ENCODE measurements at places on chromosomes 3 and 15.

GRCh38 chr3:13870902-13871301, 9.0 kb downstream of the WNT7A start:
- DNase-seq, result no peak

GRCh38 chr15:68697711-68698690, 119.2 kb downstream of the CORO2B start:
- DNase-seq, result no peak

- no peak for DNase-seq
Measured at GRCh38 chr3:88009066-88009465, 49.7 kb downstream of the CGGBP1 start.

GRCh38 chr3:59049671-59050331, at the start of gene CFAP20DC:
Gene CFAP20DC (minus strand): TSS chr3:59050025. CDS start chr3:59049631, 394 bp downstream.
- no peak for DNase-seq

DNA sequence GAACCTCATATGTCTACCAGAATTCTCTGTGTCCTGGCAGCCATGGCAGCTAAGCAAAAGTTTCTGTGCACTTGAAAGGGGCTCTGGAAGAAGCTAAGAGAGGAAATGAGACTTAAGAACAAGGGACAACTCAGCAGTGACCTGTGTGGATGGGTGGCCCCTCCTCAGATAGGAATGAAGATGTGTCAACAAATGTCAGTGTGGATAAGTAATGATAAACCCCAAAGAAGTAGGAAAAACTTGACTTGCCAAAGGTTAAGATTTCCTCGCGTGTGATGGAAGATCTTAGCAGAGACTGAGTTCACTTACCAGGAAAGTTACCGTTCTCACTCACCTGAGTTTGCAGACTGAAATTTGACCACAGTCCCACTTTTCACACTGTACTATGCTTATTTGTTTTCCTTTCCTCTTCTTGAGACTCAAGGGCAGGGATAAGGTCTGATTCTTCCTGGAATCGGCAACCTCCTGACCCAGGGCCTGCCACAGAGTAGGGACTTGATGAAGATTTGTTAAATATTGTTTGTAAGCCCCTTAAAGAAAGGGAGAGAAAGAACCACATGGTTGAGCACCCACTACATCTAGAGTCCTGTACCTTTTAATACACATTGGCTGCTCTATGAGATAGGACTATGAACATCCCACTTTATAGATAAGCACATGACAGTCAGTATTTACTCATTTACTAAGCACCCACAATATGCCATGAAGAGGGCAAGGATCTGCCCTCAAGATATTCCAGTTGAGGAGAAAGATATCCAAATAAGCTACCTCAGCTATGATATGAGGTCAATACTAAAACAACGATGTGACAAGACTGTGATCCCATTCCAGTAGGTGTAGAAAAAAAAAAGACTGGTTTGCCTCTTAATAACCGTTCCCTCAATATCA, 7.3 kb upstream of the HRH1 start:
- no peak for DNase-seq

GRCh38 chr15:62958528-62959363, 83.8 kb upstream of the TPM1 start:
- no peak for DNase-seq

GRCh38 chr15:64452988-64453688, 7.2 kb upstream of the ZNF609 start:
- no peak for DNase-seq

DNA sequence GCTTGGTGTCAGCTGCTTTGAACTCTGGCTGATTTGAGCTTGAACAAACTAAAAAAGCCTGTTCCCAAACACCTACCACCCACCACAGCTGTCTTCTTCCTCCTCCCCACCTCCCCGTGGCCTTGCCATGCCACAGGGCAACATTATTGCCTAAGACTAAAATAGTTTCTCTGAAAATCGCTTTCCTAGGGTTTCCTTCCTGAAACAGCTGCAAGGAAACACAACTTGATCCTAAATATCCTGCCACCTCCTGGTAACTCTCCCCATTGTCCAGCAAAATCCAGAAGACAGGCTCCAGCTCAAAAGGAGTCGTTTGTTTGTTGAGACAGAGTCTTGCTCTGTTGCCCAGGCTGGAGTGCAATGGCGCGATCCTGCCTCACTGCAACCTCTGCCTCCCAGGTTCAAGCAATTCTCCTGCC, 193.9 kb upstream of the TPM1 start:
- DNase-seq, result no peak

- DNase-seq, result no peak
Measured at GRCh38 chr15:66489179-66489791, 8.3 kb downstream of the SNAPC5 start.

DNA sequence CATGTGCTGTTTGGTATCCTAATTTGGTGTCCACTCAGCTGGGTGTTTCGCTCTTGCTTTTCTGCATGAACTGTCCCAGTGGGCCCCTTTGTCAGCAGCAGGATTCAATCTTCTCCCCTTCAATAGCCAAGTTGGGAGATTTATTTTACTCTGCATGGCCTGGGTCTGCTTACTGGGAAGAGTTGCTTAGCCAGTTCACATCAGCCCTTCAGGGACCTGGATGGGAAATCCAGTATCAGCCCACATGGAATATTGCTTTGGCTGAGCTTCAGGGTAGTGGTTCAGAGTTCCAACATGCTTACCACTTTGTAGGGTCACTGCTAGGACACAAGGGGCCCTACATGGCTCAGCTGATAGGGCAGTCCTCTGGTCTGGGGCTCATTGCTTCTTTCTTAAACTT, 93.0 kb upstream of the BOC start:
- DNase-seq, result no peak

Measured in DND-41 (cell line).